ENCODE measurements at places on chromosomes 4 and X.

DNA sequence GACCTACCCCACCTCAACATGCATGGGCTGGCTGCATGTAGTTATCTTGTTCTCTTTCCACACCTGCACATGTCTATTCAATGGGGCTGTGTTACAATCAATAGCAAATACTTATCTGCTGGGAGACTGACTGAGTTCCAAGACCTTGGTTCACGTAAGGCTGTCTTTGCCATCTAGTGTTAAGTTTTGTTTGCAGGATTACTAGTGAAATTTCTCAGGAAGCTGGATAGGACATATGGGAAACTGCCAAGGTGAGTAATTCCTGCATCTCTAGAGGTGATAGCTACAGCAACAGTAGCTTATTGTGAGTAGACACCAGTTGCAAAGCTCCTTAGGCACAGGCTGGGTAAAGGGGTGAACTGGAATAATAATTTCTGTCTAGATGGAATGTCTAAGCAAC is 177.5 kb downstream of the ENOX2 start:
- H3K36me3 ChIP-seq: peaks cover 9% of the 10 kb centered on the region
- no peak for DNase-seq
- no peak overlapping the region for H3K27ac ChIP-seq
- no peak overlapping the region for H3K4me3 ChIP-seq
- no peaks in the 10 kb centered on the region for H3K27me3 ChIP-seq
- no peaks in the 10 kb centered on the region for H3K4me1 ChIP-seq

DNA sequence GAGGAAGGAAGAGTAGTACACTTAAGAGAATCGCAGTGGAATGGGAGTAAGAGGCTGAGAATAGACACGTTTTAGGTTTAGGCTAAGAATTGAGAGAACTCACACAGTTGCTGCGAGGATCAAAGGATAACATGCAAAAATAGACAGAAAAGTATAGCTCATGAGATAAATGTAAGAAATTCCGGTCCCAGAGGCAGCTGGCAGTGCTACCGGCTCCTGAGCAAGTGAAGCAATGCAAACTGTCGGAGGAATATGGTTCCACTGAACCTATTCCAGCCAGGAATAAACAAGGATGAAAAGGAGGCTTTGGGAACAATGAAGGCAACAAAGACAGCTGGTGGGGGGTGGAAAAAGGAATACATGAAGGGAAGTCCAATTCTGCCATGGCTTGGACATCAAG is 191.8 kb downstream of the QDPR start:
- H3K36me3 ChIP-seq: no peaks in the 10 kb centered on the region
- peaks cover 19% of the 10 kb centered on the region for H3K27me3 ChIP-seq
- H3K4me1 ChIP-seq: peaks cover 4% of the 10 kb centered on the region
- H3K4me3 ChIP-seq: no peak overlapping the region
- DNase-seq: no peak

- H3K4me1 ChIP-seq: peaks cover 2% of the 10 kb centered on the region
- peaks cover 15% of the 10 kb centered on the region for H3K36me3 ChIP-seq
- no peaks in the 10 kb centered on the region for H3K27me3 ChIP-seq
- H3K4me3 ChIP-seq: no peak overlapping the region
- no peak for DNase-seq
- H3K27ac ChIP-seq: no peak overlapping the region
Observed at GRCh38 chr4:25172961-25173915, 13.0 kb upstream of the SEPSECS start.

- H3K4me1 ChIP-seq: no peaks in the 10 kb centered on the region
- H3K4me3 ChIP-seq: no peak overlapping the region
Observed at GRCh38 chr4:115361781-115362180, 248.4 kb upstream of the NDST4 start.

GRCh38 chr4:87973283-87974169 is 2.0 kb upstream of the SPP1 start:
- DNase-seq: peak; percentile 22
- peaks cover 12% of the 10 kb centered on the region for H3K27me3 ChIP-seq
- H3K4me3 ChIP-seq: no peak overlapping the region

GRCh38 chrX:139020801-139021200 is 309.3 kb upstream of the FGF13 start:
- DNase-seq: no peak
- H3K4me1 ChIP-seq: no peaks in the 10 kb centered on the region
- H3K27ac ChIP-seq: no peak overlapping the region
- H3K4me3 ChIP-seq: no peak overlapping the region

DNA sequence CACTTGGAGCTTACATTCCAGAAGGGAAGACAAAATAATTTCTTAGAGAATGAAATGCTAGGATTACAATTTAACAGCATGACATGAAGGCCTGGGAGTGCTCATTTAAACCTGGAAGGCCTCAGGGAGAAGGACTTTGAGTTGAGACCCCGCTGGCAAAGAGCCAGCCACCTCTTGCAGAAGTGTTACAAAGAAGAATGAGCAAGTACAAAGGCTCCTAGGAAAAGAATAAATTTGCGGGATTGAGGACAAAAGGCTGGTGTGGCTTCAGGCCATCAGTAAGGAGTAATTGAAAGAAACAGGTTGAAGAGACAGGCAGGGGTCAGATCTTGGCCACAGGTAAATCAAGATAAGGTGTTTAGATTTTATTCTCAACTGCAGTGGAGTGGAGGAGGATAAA is 3.1 kb upstream of the ELOVL6 start:
- H3K4me1 ChIP-seq: peaks cover 14% of the 10 kb centered on the region
- H3K36me3 ChIP-seq: no peaks in the 10 kb centered on the region
- no peak overlapping the region for H3K4me3 ChIP-seq
- H3K27me3 ChIP-seq: peaks cover 5% of the 10 kb centered on the region
- no peak for DNase-seq

- H3K4me1 ChIP-seq: no peaks in the 10 kb centered on the region
- H3K36me3 ChIP-seq: no peaks in the 10 kb centered on the region
- DNase-seq: no peak
- H3K27ac ChIP-seq: no peak overlapping the region
- no peak overlapping the region for H3K4me3 ChIP-seq
Observed at GRCh38 chr4:94498502-94498901, 46.8 kb downstream of the PDLIM5 start.

- H3K36me3 ChIP-seq: no peaks in the 10 kb centered on the region
- peaks cover 12% of the 10 kb centered on the region for H3K27me3 ChIP-seq
- no peak overlapping the region for H3K27ac ChIP-seq
- H3K4me1 ChIP-seq: peaks cover 18% of the 10 kb centered on the region
Observed at GRCh38 chr4:4995103-4995907, 24.0 kb downstream of the CYTL1 start.

DNA sequence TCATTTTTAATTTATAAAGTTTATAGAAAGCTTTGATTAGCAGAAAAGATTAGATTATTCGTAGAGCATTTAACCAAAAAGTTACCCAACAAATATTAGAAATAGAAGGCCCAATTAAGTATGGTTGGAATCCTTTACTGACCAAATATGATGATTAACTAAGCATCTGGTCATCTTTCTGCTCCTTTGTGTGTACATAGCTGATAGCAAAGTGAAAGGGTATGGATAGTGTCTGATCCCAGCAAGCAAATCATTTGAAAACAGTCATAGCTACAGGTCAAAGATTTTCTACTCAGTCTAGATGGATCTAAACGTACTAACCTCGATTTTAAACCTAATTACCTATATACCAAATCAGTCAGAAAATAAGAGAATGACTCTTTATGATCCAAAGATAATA is 7.3 kb upstream of the MAB21L2 start:
- H3K27me3 ChIP-seq: no peaks in the 10 kb centered on the region
- peaks cover 11% of the 10 kb centered on the region for H3K36me3 ChIP-seq
- peaks cover 19% of the 10 kb centered on the region for H3K4me1 ChIP-seq

DNA sequence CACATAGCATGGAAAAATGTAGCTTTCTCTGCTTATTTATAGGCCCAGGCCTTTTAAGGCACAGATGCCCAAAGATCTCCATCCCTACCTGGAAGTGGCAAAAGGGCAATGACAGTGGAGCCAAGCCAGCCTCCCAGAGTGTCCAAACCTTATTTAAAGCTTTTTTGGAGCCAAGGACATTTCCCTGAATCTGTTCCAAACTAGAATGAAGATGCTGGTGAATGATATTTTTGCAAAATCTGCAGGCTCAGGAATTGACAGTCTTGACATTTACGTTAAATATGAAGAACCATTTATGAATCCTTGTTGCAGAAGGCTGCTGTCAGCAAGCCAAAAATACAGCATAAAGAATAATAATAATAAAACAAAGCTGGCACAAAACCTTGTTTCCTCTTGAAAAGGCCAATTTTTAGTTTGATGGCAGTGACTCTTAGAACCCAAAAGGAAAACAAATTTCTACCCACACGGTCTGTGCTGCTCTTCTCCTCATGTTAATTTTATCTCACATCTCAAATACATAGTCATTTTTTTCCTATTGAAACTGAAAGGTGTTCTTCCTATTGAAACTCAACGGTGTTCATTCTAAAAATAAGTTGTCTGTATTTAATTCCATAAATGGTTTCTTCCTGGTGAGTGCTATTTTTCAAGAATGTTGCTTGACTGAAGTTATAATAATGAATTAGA is 206.3 kb upstream of the TBL1X start:
- no peak overlapping the region for H3K4me3 ChIP-seq
- no peak overlapping the region for H3K27ac ChIP-seq
- peaks cover 4% of the 10 kb centered on the region for H3K27me3 ChIP-seq
- no peak for DNase-seq

- peaks cover 35% of the 10 kb centered on the region for H3K4me1 ChIP-seq
- H3K27me3 ChIP-seq: peaks cover 5% of the 10 kb centered on the region
- no peak overlapping the region for H3K27ac ChIP-seq
Observed at GRCh38 chrX:3141031-3141430, 99.8 kb downstream of the ARSF start.

- peaks cover 52% of the 10 kb centered on the region for H3K4me1 ChIP-seq
- DNase-seq: peak; percentile 14
- no peaks in the 10 kb centered on the region for H3K27me3 ChIP-seq
- peak overlapping the region; percentile 81 for H3K27ac ChIP-seq
Observed at GRCh38 chr4:98275145-98275544, 14.0 kb downstream of the RAP1GDS1 start.

GRCh38 chr4:140326395-140326993 is 47.0 kb upstream of the SCOC start:
- H3K36me3 ChIP-seq: no peaks in the 10 kb centered on the region
- no peak overlapping the region for H3K4me3 ChIP-seq
- peaks cover 2% of the 10 kb centered on the region for H3K27me3 ChIP-seq
- no peaks in the 10 kb centered on the region for H3K4me1 ChIP-seq

- H3K36me3 ChIP-seq: no peaks in the 10 kb centered on the region
- peaks cover 3% of the 10 kb centered on the region for H3K27me3 ChIP-seq
- H3K4me3 ChIP-seq: no peak overlapping the region
- no peak overlapping the region for H3K27ac ChIP-seq
- H3K4me1 ChIP-seq: no peaks in the 10 kb centered on the region
Observed at GRCh38 chr4:143234153-143234552, 49.4 kb downstream of the USP38 start.

DNA sequence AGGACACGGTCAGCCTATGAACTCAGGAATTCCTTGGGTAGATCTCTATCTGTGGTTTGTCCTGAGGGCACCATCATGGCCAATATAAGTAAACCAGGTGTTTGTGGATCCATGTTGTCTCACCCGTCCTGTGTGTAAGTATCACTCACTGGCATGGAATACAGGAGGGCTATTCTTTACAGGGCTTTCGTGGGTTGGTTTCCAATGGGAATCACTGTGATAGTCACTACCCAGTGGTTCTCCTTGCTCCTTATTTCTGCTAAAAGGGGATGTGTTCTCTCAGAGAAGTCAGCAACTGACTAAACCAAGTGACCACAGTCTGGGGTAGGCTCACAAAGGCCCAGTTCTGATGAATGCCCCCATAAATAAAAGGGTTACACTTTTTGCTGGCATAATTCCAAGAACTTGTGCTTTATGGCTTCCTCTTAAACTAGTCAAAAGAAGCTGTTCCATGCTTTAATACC is 236.7 kb upstream of the JADE1 start:
- H3K4me1 ChIP-seq: no peaks in the 10 kb centered on the region
- no peak overlapping the region for H3K27ac ChIP-seq
- H3K27me3 ChIP-seq: peaks cover 3% of the 10 kb centered on the region

DNA sequence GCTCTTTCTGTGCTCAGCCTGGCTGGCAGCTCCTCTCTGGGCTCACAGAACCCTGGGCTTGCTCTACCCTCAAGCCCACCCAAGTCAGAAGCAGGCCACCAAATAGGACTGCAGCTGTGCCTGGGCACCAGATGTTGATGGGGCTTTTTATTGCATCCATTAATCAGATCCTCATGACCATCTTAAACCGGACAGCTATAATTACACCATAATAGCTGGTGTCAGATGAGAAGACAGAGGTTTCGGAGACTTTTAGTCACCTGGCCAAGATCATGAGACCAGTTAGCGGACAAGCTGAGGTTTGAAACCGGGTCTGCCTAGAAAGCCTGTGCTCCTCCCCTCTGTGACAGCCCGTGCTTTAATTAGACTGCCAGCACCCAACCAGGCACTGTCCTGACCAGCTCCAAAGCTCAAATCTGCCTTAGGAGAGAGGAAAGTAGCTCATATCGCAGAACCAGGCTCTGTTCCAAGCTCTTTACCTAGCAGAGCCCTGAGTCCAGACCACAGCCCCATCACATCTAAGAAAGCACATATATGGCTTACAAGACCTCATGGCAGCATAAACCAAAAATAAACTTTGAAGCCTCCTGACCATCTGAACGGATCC is 88.9 kb downstream of the JAKMIP1 start:
- no peak for DNase-seq
- peaks cover 4% of the 10 kb centered on the region for H3K36me3 ChIP-seq
- peaks cover 6% of the 10 kb centered on the region for H3K4me1 ChIP-seq
- H3K27ac ChIP-seq: no peak overlapping the region
- H3K4me3 ChIP-seq: no peak overlapping the region

DNA sequence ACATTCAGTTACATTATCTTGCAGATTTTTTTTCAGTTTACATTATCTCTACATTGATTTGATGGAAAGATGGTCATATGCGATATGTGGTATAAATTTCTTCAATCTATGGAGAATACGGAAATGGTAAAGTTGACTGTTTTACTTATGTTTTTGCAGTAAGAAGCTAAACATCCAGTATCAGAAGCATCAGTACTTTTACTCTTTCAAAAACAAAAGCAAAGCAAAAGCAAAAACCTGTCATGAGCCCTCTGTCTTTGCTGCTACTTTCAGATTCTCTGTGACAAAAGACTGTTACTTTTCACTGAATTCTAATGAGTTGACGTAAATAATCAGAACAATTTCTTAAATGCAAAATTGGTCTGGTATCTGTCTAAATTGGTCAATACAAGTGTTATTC is 52.4 kb upstream of the UCP1 start:
- no peak overlapping the region for H3K4me3 ChIP-seq
- DNase-seq: no peak
- H3K27me3 ChIP-seq: no peaks in the 10 kb centered on the region
- H3K4me1 ChIP-seq: no peaks in the 10 kb centered on the region

- no peaks in the 10 kb centered on the region for H3K27me3 ChIP-seq
- no peak overlapping the region for H3K27ac ChIP-seq
- peaks cover 6% of the 10 kb centered on the region for H3K36me3 ChIP-seq
- no peak overlapping the region for H3K4me3 ChIP-seq
- no peak for DNase-seq
- peaks cover 24% of the 10 kb centered on the region for H3K4me1 ChIP-seq
Observed at GRCh38 chr4:82901183-82901718, 716 bp downstream of the THAP9 start.

GRCh38 chr4:1608821-1609500 is 75.2 kb downstream of the FAM53A start:
- no peak overlapping the region for H3K27ac ChIP-seq
- no peaks in the 10 kb centered on the region for H3K4me1 ChIP-seq
- no peaks in the 10 kb centered on the region for H3K36me3 ChIP-seq
- DNase-seq: no peak
- peaks cover 3% of the 10 kb centered on the region for H3K27me3 ChIP-seq

Data from immature natural killer cell (primary cell).